CD4-positive, alpha-beta T cell treated with Interleukin-1 beta for 1 hour (primary cell): ENCODE measurements at places on chromosomes 1 and 21.

- DNase-seq: no peak
These were observed 199.9 kb downstream of the TNR start for GRCh38 chr1:175543447-175543846.

GRCh38 chr1:67540733-67541125, 110.5 kb upstream of the SERBP1 start:
- no peak for DNase-seq

GRCh38 chr1:16168622-16169360, 12.9 kb upstream of the EPHA2 start:
- no peak for DNase-seq

DNA sequence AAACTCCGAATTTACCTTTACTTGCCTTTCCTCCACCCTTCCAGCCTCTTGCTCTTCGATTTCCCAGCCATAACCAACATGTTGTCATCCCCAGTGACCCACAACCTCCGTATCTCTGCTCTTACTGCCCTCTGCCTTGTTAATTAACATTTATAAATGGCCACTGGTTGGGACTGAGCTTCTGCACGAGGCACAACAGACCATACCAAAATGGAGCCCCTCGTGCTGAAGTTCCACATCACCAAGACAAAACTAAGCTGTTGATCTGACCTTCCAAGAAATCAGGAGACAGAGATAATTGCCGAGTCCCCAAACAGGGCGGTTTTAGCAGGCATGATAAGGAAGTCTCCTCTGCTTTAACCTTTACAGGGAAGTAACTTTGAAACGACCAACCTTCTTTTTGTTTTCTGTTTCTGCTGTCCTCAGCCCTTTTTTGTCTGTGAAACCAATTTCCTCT, 71.9 kb downstream of the NMNAT2 start:
- no peak for DNase-seq

GRCh38 chr1:31736675-31737074, 27.5 kb downstream of the ADGRB2 start:
- no peak for DNase-seq

- peak; percentile 56 for DNase-seq
These were observed 17.2 kb downstream of the HENMT1 start for GRCh38 chr1:108643492-108644335.

DNA sequence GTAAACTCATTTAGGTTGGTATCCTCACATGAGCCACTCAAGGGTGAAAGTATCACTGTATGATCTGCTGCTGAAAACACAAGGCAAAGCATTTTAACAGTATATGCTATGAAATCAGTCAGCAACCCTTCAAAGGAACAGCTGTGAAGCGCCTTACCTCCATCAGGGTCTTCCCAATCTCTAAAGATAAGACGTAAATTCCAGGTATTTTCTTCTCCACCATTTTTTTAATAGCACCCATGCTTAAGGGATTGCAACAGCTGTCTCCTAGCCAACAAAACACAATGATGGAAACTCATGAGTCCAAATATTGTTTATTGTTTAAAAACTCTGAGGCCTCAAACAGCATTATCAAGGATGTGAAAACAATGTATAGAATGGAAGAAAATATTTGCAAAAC, 4.8 kb downstream of the PPT1 start:
- no peak for DNase-seq

DNA sequence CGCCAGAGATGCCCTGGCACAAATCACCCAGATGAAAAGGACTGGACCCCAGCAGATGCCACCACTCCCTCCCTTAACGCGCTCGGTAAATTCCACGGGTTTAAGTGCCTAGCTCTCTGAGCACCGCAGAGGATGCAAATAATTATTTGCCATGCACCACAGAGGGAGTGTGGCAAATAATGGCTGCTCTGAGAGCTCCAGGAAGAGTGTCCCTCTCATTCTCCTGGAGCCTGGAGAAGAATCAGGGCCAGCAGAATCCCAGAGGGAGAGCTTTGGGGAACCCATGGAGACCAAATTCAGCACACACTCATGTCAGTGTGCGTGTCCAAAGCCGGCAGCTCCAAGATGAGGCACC, 667 bp downstream of the HHIPL2 start:
- no peak for DNase-seq

DNA sequence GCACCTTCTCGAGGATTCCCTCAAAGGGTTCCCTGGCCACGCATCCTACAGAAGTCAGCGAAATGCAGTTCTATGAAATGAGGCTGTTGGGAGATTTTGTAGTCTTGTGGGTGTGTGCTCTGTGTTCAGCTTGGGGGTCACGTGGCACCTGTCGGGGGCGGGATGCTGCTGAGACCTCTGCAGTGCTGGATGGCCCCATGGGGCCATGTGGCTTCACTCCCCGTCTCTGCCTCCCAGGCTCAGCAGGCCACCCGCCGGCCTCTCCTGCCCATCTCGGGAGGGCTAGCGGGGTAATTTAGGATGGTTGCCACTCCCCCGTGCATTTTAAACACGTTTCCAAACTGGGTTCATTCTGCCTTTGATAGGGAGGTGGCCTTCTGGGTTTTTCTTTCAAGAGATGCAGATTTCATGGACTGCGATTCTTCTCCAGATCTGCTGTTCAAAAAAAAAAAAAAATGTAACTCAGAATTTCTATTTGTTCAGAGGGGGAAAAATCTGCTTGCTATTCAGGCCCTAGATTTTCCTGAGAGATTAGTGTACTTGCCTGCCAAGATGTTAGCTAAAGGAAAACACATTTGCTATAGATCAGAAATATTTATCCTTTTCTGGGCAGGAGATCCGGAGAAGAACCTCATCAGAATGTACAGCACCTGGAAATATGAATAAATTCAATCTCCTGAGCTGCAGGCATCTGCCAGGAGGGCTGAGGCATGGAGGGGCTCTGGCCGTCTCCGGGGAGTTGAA, 277.2 kb upstream of the VAMP3 start:
- DNase-seq: no peak

GRCh38 chr1:234774971-234775370, 165.0 kb upstream of the IRF2BP2 start:
- DNase-seq: no peak

DNA sequence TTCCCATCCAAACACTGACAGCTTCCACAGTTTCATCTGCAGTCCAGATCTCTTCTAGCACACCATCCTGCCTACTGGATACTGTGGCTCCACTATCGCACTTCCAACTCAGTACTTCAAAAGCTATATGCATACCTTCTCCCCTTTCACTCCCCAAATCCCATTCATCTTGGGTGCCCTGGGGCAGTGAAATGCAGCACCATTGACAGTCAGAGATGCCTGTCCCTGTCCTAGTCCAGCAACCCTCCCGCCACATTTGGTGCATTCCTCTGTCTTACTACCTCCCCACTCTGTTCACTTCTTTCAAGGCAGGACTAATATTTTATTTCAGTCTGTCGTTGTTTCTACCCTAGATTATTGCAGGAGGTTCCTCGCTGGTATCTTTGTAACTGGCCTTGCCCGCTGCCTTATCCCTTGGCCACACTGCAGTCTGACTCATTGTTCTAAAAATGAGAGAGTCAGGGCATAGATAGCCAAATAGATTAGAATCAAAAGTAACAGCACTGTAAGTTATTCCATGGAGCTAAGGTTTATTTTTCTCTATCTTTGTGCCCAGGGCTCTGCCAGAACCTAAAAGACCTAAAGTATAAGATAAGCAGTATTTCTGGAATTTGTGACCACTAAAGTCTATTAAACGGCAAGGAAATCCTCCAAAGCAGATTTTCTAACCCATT, 96.7 kb downstream of the ESRRG start:
- no peak for DNase-seq

DNA sequence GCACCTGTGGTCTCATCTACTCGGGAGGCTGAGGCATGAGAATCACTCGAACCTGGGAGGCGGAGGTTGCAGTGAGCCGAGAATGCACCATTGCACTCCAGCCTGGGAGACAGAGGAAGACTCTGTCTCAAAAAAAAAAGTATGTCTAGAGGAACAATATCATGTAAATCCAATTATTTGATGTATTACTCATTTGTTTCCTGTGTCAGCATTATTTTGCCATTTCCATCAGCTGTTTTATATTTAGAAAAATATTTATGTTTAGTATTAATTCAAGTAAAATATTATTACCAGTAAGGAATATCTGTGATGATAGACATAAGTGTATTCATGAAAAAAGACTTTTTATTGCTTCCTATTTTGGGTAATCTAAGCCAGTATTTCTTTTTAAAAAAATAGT, 13.0 kb downstream of the TDRKH start:
- no peak for DNase-seq

DNA sequence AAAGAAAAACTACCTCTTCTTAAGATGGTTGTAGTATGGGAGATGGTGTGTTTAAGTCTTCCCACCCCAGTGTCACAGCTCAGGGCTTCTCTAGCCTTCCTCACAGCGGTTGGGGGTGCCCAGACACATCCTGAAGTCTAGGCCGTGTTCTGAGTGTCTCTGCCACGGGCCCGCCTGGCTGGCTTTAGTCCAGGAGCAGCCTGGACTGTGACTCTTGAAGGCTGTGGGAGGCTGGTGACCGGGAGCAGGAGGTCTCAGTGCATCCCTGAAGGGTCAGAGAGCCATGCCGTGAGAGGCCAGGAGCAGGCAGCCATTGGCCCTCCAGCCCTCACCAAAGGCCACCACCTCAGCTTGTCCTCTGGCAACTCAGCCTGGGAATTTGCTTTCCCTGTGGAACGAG, 4.5 kb downstream of the EPHX1 start:
- no peak for DNase-seq

- no peak for DNase-seq
These were observed 6.0 kb upstream of the DUSP10 start for GRCh38 chr1:221747839-221748238.

DNA sequence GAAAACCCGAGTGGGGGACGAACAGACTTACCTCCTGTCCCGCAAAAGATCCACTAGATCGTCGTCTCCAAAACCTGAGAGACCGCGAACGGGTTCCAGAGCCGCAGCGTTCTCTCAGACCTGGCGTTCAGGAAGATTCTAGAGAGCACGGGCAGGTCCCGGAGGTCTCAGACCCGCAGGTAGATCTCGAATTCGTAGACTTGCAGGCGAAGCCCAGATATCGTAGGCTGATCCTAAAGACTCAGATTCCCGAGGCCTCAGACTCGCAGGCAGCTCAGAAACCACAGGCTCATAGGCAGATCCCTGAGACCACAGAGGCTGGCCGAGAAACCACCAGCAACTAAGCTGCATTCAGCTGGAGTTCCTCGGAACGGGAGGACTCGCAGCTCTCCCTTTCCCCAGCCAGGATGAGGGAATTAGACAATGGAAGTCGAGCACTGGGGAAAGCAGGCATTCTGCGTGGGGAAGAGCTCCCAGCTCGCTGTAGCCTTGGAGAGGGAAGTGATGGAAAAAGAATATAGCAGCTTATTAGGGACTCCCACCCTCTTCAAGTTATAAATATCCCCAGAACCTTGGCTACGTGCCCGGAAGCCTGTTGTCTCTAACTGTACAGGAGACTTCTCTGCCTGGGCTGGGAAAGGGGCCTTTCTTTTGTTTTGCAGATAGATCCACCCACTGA, at the start of gene ZNF436:
Gene ZNF436, minus strand, starts transcription at position 502 of the 679 bp plus-strand sequence. CDS start 1,831 bp downstream, outside the sequence.
- no peak for DNase-seq

- no peak for DNase-seq
These were observed 69.3 kb downstream of the EPB41 start for GRCh38 chr1:28983509-28984310.
